Daoy (cell line): ENCODE measurements at places on chromosomes 2 and 18. TPM values are rescaled to one million over a fixed set of nuclear protein-coding genes. Genes with fewer than 3 reads are reported as not detected.
A peak's percentile ranks its signal among the peaks of the same experiment; 100 is the strongest.

DNA sequence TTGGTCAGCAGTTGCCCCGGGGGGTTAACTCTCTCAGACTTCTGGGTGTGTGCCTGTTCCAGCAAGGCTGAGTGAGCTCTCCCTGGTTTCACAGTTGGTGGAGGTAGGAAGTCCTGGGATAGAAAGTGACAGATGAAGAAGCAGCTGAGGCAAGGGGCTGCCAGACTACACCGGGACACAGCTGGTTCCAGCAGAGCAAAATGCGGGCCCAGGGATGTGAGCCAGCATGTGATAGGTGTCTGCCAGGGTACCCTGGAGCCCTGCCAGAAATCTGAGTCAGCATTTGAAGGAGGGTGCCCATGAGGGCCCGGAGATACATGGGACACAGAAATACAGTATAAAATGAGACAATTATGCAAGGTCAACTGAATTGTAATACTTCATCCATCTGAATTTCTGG, 79.3 kb upstream of the LGALSL start:
- no peak for DNase-seq

- no peak for DNase-seq
Measured at GRCh38 chr2:118372886-118373830, 284.9 kb downstream of the INSIG2 start.

GRCh38 chr18:25729072-25729471, 361.3 kb downstream of the SS18 start:
- no peak for DNase-seq

GRCh38 chr2:218089259-218089658, 20.2 kb downstream of the RUFY4 start:
- DNase-seq, result no peak

- DNase-seq, result peak; percentile 27
Measured at GRCh38 chr18:49813069-49813318, 339 bp downstream of the ACAA2 start.

GRCh38 chr18:66168685-66169235, 417.9 kb downstream of the CDH7 start:
- no peak for DNase-seq

The NPAS2 gene
- total RNA-seq, result 11.4 and 14.8 TPM in 2 replicates

DNA sequence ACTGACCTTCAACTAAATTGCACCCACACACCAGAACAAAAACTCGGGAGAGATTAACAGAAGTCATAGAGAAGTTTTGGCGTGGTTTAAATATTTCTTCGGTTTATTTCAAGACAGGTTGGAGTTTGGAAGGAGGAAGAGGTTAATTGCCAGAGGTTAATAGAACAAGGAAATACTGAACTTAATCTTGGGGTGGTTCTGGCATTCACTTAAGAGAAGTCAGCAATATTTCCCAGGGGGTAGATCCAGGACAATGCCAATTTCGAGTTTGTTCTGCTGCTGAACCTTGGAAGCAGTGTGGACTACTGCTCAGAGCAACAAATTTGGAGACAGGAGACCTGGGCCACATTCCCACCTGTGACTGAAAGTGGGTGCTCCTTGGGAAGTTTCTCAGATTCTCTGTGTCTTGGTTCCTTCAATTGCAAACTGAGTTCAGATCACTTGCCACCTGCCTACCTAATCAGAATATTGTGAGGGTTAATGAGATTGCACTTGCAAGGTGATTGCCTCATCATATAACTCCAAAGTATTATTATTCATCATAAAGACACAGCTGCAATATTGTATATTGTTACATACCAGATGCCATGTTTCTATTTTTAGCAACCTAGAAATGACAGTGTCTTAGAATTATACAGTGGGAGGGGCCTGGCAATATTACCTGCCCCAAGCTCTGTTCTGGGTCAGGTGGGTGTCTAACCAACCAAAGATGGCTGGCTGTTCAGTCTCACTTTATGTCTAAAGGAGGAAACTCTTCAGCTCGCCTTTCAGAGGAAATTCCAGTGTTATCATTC, 217.4 kb downstream of the CDCA7 start:
- no peak for DNase-seq

GRCh38 chr2:99600981-99601651, 111.3 kb upstream of the REV1 start:
- DNase-seq, result no peak

DNA sequence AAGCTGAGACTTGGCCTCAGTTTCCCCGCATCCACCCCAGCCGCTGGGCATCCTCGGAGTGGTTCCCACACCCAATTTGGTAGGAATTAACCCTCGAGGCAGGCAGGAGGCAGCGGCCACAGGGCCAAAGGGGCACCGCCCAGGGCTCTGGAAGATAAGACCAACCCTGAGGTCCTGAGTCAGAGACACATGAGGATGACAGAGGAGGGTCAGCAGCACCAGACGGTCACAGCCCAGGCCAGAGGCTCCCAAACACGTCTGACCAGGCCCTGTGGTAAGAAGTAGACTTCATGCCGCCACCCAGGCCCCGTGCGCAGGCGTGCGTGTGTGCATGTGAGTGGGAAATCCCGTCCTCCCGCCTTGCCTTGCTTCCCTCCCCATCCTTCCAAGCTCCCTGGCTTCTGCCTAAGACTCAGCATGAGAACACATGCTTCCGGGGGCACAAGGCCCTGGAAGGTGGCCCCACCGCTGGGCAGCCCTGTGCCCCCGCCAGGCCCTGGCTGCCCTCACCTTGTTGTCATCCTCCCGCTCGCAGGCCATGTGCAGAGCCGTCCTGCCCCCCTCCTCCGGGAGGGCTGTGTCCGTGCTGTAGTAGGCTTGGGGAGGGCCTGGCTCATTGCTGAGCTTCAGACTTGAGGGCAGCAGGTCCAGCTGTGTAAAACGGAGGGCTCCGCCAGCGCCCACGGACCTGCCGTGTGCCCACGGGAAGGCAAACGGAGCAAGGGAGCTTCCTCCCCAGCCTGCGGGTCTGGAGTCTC, 46.3 kb downstream of the ANKMY1 start:
- no peak for DNase-seq

DNA sequence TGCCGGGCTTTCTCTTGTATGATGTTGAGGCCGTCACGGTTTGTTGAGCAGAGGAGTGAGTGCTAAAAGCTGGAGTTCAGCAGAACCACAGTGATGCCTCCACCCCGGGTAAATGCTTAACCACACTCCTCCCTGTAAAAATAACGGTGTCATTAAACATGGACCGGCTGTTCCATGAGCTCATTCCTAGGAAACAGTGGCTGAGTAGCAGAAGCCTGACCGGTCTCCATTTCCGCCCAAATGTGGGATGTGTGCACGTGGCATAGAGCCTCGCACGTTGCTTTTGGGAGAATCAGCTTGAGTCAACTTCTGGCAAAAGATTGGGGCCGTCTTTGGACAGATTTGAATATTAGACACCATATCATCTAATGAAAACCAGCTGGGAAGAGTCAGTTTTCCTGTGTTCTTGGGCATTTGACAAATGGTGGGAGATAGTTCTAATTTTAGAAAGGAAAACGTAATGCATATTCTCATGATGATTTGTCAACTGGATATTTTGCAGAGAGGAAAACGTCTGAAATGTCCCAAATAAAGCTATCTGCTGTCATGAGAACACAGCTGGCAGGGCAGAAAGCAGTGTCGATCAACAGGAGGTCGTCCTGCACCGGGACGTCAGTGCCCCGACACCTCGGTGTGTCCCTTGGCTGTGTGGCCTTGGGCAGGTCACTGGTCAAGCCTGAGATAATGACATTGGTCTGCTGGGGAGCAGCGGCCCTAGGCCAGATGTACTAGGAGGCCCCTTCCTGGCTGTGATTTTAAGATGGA, 42.4 kb downstream of the LRRFIP1 start:
- DNase-seq, result peak; percentile 92

- no peak for DNase-seq
Measured at GRCh38 chr2:11303290-11304013, 41.0 kb downstream of the ROCK2 start.

DNA sequence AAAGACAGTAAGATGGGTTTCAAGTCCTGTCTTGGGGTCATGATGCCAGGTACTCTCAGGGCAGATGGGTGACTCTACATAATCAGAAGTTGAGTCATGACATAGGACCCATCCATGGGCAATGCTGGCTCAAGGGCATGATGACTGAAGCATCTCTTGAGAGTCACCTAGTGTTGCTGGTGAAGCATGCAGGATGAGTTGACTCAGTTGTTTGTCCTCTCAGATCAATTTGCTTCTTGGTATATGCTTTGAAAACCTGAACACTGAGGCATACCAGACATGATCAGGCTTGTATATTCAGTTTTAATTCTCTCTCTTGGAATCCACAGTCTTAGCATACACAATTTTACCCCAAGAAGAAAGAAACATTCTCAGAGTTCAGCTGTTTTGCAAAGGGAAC, 658.9 kb upstream of the NXPH2 start:
- no peak for DNase-seq

The PLB1 gene
- 0.83 and 0.86 TPM in 2 replicates for total RNA-seq

GRCh38 chr18:49613141-49613640, 51.3 kb downstream of the LIPG start:
- DNase-seq, result peak; percentile 73

GRCh38 chr2:159712143-159712928, at the start of gene MARCHF7:
TSS of gene MARCHF7 (plus strand) at chr2:159712506. CDS start at chr2:159729023, 16,517 bp downstream.
- DNase-seq, result peak; percentile 98

- no peak for DNase-seq
Measured at GRCh38 chr18:54440292-54440691, 82.6 kb downstream of the C18orf54 start.

GRCh38 chr2:199335502-199335901, 122.2 kb downstream of the SATB2 start:
- no peak for DNase-seq

DNA sequence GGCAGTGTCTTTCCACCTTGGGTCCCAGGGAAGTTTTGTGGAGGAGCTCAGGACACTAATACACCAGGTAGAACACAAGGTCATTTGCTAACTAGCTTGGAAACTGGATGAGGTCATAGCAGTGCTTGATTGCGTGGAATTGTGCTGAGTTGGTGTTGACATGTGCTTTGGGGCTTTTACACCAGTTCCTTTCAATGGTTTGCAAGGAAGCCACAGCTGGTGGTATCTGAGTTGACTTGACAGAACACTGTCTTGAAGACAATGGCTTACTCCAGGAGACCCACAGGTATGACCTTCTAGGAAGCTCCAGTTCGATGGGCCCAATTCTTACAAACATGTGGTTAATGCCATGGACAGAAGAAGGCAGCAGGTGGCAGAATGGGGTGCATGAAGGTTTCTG, 5.9 kb downstream of the CTLA4 start:
- no peak for DNase-seq

GRCh38 chr18:61172624-61173023, 160.6 kb upstream of the CDH20 start:
- DNase-seq, result no peak

DNA sequence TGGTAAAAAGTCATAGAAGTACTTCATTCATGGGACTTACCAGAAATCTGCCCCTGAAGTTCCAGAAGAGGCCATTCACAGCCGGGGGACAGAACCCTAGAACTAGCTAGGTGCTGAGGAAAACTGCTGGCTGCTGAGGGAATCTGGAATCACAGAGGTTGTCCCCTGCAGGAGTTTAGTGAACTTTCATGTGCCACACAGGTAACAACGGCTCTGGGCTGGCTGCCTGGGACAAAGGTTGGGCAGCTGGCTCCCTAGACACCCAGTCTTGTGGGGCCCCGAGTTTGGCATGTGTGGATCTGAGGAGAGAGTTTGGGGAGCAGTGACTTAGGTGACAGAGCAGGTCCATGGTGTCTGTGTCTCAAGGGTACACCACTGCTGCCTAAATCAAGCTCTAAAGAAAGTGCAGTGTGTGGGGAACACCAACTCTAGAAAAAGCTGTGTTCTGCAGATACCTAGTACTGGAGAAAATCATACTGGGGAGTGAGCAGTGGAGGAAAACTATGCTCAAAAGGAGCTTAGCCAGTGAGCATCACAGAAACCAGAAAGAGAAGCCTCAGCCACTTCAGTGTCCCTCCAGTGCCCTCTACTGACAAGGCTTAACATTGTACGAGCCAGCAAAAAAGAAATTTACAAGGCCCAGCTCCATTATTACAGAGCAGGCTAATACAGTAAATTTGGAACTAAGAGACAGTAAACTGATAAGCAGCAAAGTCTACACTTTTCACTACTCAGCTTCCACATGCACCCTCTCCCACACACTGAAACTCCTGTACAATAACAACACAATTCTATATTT, 15.2 kb downstream of the GALNT3 start:
- DNase-seq, result no peak

The CCL20 gene
- 3.8 and 4.0 TPM in 2 replicates for total RNA-seq

DNA sequence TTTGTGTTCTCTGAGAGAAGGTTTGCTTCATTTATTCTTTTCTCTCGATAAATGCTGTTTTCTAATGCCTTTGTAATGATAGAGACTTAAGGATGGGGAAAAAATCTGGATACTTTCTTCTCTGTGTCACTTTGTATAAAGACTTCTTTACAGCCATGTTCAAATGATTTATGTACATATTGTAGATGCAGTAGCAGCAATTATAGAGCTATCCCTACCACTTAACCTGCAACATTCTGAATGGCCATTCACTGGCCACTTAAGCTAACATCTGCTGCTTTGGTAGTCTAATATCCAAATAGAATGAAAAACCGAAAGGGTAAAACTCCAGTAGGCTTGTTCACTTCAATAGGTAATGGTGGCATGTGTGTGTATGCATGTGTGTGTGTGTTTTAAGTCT, 97.8 kb downstream of the CSRNP3 start:
- no peak for DNase-seq

DNA sequence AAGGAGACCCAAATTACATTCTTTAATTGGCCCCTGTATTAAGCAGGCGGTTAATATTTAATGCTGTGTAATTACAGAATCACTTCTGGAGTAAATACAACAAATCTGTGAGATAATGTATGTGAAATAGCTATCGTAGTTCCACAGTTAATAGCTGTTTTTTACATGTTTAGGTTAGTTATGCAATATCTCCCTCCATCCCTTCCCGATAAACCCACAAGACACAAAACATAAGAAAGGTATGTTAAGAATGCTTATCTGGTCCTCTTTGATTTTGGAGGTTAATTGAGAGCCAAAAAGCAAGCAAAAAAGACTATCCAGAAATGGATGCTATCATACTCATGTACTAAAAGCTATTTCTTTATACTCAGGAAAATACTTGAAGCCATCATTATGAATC, 49.1 kb downstream of the ZNF638 start:
- no peak for DNase-seq

DNA sequence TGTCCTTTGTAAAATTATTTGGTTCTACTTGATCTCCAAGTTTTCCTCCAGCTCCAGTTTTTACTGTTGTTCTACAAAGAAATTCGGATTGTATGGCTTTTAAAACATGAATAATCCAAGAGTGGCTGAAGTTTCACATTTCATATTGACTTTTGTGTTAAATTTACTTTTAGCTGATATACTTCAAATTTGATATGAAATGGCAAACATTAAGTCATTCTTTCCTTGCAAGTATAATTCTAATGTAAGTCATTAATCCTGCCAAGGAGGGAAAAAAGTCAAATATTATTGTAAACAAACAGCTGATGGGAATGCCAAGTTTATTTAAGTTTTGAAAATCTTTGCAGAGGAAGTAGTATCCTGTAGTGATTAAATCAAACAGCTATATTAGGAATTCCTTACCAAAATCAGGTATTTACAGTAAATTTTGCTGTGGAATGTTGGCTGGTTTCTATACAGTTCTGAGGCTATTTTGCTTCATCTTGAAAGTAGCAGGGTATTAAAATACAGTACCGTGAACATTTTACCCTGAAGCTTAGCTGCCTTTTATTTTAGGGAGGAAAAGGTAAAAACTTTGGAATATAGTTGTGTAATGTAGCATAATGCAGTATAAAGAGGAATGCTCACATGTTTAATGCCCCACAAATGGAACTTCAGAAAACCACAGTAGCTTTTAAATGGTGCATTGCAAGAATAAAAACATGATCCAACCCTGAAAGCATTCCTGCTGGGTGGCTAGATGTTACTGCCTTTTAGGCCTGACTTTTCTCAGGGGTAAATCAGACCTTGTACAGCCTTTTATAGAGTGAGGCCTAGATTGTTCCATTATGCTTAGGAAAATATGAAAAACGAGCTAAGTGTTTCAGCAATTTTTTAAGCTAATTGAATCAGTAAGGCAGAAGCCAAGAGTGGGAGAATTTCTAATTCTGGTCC, 62.7 kb upstream of the NT5C1B start:
- DNase-seq, result no peak
